HL-60 (cell line): ENCODE measurements at places on chromosomes 1 and 21.

DNA sequence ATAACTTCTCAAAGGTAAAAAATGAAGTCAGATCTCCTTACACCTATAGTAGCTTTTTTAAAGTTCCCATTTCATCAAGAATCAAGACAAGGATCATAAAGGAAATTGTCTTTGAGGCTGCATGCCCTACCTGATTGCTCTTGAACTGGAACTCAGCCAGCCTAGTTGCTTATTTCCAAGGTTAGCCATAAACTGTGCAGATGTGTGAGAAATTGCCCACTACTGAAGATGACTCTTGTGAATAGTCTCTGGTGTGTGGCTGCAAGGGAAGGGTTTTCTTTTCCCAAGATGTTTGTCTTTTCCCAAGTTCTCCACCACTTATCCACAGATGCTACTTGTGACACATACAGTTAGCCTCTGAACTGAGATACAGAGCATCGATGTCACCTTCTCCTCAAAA lies 81.7 kb upstream of the DUSP10 start:
- DNase-seq = no peak

- no peak for DNase-seq
Measured at GRCh38 chr1:201450721-201451291, 18.2 kb downstream of the PHLDA3 start.

GRCh38 chr1:89351597-89352311 lies 12.1 kb upstream of the GBP6 start:
- DNase-seq = peak; percentile 45

DNA sequence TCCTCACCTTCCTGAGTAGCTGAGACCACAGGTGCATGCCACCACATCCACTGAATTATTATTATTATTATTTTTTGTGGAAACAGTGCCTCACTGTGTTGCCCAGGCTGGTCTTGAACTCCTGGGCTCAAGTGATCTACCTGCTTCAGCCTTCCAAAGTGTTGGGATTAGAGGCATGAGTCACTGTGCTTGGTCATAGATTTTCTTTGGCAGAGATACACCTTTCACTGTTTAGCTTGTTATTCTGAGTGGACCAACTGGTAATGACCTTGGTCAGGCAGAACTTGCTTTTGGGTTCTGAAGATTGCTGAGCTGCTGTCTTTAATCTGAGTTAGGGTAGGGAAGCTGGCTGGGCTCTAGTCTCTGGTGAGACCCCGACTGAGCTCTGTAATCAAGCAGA lies 66.8 kb downstream of the DNAH14 start:
- no peak for DNase-seq

DNA sequence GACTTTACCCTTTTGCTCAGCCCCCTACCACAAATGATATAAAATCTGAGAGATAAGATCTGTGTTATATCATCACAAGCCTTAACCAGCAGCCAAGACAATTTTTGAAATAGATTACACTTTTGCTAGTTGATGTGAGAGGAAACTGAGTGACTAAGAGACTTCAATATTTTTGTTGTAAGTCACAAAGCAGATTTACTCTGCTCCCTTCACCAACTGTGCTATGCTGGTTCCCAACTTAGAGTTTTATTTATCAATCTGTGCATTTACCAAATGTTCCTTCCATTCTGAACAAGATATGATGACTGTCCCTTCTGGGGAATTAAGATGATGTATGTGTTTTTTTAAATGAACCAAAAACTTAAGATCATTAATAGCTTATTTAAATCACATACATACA lies 12.1 kb upstream of the GRIK1 start:
- no peak for DNase-seq

GRCh38 chr1:234869182-234870019 lies 259.2 kb downstream of the TOMM20 start:
- no peak for DNase-seq

DNA sequence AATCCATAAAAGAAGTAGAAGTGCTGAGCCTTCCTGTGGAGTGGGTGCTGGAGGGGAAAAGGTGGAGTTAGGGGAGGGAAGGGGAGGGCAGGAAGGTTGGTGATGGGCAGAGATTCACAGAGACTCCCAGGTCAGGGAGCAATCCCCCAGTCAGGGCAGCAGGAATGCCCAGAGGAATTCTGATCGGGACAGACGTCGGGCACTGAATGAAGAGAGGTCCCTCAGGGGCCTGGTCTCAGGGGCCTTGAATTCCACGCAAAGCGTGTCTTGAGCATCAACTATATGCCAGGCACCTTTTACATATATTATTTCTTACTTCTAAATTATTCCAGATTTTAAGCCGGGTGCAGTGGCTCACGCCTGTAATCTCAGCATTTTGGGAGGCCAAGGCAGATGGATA lies 7.2 kb upstream of the PADI1 start:
- no peak for DNase-seq
